ENCODE measurements at places on chromosomes 4 and X.

DNA sequence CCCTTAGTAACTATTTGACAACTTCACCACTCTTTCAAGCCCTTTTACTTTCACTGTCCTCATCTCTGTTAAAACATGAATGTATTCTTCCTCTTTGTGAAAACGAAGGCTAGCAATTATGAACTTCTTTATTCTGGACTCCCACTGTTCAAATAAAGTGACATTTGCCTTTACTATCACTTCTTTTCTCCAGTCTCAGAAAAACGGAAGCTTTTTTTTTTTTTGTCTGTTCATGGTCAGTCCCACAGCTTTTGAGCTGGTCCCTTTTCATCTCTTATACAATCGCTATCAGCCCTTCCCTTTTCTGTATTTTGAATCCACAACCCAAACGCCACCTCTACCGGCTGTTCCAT lies 327.7 kb downstream of the DKK2 start:
- DNase-seq, result peak; percentile 44

DNA sequence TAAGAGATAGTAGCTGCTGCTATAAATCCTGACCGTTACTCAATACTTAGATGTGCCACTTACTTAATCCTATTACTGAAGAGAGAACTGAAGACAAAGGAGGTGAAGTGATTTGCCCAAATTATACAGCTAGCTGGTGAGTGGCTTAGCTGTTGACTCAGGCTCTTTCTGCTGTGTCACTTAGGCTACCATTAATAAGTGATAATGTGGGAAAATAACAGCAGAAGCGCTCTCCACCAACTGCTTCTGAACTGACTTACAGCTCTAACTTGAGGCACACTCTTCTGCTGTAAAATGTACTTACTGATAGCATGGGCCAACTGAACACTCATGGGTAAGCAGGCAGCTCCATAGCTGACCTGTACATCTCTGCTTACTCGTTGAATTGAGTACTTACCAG lies 7.5 kb upstream of the KLHL5 start:
- no peak for DNase-seq

DNA sequence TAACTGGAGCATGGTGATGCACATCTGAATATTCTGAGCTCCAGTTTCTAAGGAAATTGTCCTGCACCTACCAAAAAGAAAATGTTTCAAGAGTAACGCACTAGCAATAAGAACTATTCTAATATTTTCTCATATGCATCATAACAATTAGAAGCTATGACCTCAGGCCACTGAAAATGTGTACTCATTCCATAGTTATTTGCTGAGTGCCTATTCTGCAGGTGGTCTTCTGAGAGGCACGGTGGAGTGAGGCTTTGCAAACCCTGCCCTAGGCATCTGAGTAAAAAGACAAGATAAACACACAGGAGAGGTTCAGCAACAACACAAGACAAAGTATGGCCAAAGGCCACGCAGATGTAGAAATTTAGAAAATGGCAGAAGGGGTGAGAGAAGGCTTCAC lies 23.7 kb downstream of the SLC10A6 start:
- no peak for DNase-seq

DNA sequence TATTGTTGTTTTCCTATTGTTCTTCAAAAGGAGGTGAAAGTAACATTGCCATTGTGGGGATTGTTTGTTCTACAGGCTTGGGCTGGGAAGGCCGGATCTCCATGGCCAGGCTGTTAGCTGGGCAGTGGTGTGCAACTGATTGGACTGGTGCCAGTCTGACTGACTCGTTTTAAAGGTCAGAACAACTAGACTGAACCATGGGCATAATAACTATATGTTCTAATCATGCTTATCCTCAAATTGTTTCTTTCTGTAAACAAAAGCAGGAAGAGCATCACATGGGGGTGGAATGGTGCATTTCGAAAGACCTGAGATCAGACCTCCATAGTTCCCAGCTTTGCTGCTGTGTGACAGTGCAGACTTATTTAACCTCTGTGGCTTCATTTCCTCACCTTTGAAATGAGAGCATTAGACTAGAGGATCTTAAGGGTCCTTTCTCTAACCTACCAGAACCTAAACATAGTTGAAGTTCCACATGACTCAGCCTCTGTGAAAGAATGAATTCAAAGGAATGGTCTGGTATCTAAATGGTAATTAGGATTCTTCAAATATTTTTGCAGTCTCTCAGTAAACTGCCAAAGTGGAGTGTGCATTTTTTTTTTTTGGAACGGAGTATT lies 66.7 kb upstream of the PGRMC2 start:
- no peak for DNase-seq

DNA sequence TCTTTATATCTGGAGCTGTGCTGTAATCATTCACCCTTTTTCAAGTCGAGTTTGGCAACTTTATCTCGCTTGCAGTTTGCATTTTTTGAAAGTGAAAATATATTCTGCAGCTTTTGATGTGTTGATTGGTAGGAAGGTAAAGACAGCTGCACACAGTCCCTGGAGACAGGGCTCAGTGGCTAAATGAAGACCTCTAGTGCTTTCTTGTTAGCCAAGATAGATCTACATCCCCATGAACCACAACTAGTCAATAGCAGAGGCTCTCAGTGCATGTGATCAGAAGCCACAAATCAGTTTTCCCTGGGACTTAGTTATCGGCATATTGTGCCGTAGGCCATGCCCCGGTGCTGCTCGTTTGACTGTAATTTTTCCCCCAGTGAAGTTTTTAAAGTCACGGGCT lies 587.7 kb upstream of the PITX2 start:
- no peak for DNase-seq

DNA sequence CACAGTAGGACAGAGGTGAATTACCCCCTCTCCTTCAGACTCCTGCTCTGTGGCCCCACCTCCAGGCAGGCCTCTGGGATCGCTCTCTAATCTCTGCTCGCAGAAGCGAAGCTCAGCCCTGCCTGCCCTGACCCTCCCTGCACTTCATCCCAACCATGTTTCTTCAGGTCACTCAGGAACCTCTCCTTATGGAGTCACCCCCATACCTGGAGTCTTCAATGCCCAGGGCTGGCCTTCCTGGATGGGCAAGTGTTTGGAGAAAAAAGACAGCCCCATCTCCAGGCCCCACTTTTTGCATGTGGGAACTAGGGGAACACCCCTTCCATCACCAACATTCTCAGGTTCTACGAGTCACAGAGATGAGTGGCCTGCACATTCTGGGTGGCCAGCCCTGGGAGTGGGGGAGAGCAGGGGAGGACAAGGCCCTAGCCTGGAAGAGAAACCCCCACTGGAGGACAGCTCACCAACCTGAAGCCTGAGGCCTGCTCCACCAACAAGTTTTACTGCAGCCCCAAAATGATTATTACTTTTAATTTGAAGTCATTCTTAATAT lies 90.8 kb downstream of the PPP2R2C start:
- no peak for DNase-seq

- DNase-seq, result no peak
These were observed 69.1 kb upstream of the FBXW7 start for GRCh38 chr4:152605031-152605430.

- DNase-seq, result no peak
These were observed 74.1 kb downstream of the ARSJ start for GRCh38 chr4:113905301-113905700.

DNA sequence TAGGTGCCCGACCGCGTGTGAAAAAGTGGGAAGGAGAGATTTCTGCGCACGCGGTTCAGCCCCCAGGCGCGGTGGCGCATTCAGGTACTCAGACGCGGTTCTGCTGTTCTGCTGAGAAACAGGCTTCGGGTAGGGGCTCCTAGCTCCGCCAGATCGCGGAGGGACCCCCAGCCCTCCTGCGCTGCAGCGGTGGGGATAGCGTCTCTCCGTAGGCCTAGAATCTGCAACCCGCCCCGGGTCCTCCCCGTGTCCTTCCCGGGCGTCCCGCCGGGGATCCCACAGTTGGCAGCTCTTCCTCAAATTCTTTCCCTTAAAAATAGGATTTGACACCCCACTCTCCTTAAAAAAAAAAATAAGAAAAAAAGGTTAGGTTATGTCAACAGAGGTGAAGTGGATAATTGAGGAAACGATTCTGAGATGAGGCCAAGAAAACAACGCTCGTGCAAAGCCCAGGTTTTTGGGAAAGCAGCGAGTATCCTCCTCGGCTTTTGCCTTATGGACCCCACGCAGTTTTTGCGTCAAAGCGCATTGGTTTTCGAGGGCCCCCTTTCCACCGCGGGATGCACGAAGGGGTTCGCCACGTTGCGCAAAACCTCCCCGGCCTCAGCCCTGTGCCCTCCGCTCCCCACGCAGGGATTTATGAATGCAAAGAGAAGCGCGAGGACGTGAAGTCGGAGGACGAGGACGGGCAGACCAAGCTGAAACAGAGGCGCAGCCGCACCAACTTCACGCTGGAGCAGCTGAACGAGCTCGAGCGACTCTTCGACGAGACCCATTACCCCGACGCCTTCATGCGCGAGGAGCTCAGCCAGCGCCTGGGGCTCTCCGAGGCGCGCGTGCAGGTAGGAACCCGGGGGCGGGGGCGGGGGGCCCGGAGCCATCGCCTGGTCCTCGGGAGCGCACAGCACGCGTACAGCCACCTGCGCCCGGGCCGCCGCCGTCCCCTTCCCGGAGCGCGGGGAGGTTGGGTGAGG lies 3.7 kb downstream of the SHOX start:
- DNase-seq, result no peak

GRCh38 chr4:44738615-44739014 lies 12.3 kb upstream of the GNPDA2 start:
- DNase-seq, result no peak

DNA sequence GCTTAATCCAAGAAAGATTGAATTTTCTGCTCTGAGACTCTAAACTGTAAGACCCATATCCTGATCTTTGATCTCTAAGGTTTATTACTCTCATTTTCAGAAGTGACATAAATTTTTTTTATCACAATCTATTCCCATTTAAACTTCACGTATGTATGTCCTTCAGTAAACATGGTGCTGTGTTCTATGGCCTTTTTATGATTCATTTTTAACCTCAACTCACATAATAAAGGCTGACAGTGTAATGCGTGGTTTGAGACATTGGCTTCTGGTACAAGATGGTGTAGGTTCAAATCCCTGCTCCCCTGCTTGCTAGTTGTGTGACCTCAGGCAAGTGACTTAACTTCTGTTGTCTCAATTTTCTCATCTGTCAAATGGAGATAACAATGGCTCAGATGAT lies 306.0 kb upstream of the AADAT start:
- DNase-seq, result no peak

GRCh38 chr4:185839194-185839712 lies 27.3 kb upstream of the SORBS2 start:
- DNase-seq, result no peak

DNA sequence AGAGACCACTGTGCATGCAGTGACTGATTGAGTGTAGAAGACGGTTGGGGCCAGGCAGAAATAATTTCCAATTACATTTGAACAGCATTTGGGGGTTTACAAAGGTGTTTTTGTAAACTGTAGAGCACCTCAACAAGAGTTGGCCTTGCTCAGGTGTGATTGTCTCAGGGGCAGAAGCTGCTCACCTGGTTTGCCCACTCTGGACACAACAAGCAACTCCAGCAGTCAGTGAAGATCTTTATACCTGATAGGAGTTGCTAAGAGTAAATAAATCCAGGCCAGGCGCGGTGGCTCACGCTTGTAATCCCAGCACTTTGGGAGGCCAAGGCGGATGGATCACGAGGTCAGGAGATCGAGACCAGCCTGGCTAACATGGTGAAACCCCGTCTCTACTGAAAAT lies 221.3 kb downstream of the RAB28 start:
- DNase-seq, result no peak

GRCh38 chr4:159765382-159765781 lies 662.5 kb downstream of the RAPGEF2 start:
- no peak for DNase-seq

- no peak for DNase-seq
These were observed 53.9 kb upstream of the SORBS2 start for GRCh38 chr4:185865901-185866328.

GRCh38 chrX:97065066-97065465 lies 181.4 kb downstream of the RPA4 start:
- no peak for DNase-seq

GRCh38 chr4:7826176-7826908 lies 113.3 kb downstream of the AFAP1 start:
- DNase-seq, result no peak

DNA sequence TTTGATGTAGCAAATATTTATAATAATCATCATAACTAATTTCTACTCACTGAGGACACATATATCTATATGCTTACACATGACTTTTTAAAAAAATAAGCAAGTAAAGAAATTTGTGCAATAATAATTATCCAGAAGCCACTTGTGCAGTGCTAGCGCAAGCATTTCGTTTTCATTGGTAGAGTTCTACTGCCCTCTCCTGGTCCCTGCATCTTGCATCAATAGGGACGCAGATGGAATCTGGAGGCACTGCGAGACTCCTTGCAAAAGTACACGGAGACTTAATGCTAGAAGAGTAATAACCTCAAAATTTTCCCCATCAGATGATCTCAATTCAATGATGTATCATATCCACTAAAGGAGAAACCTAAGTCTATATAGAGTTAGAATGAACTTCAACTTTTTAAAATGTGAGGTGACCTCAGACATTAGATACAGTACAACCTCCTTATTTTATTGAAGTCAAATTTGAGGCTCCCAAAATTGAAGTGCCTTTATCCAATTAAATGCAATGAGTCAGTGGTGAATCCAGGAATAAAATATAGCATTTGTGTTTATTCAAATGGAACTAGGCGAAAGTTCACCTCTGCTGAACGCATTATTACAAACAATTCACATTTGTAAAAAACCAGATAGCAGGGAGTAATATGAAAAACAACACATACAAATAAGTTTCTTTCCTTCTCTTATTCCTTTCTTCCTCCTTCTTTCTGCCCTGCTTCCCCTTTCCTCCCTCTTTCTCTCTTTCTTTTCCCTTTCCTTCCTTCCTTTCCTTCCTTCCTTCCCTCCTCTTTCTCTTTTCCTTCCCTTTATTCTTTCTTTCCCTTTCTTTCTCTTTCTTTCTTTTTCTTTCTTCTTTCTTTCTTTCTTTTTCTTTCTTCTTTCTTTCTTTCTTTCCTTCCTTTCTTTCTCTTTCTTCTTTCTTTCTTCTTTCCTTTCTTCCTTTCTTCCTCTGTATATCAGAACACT lies 450.0 kb downstream of the ANKRD50 start:
- peak; percentile 62 for DNase-seq

DNA sequence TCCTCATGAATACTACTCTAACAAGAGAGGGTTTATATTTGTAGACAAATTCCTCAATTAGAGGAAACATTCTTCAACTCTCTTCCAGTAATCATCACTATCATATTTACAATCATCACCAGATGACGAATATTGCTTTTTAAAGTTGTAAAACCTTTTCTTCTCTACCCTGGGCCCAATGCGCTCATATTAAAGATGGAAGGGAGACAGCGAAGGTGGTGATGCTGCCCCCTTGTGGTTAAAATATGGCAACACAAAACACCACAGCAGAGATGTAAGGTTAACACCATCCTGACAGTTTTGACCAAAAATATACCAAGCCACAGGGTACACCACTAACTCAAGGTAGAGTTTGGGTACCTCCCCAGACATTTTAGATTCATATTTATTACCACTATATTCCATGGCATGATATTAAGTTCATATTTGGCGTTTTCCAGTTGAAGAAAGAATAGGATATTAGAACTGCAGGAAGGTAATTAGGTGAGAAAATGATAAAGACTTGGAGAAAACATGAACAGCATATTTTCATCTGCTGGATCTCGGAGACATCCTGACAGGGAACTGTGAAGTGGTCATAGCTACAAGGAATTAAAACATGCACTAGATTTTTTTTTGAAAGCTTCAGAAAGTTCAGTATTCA lies 72.8 kb downstream of the SLC9A7 start:
- DNase-seq, result peak; percentile 28
